Skeletal muscle cell (primary cell): ENCODE measurements at places on chromosomes 16 and 17.

DNA sequence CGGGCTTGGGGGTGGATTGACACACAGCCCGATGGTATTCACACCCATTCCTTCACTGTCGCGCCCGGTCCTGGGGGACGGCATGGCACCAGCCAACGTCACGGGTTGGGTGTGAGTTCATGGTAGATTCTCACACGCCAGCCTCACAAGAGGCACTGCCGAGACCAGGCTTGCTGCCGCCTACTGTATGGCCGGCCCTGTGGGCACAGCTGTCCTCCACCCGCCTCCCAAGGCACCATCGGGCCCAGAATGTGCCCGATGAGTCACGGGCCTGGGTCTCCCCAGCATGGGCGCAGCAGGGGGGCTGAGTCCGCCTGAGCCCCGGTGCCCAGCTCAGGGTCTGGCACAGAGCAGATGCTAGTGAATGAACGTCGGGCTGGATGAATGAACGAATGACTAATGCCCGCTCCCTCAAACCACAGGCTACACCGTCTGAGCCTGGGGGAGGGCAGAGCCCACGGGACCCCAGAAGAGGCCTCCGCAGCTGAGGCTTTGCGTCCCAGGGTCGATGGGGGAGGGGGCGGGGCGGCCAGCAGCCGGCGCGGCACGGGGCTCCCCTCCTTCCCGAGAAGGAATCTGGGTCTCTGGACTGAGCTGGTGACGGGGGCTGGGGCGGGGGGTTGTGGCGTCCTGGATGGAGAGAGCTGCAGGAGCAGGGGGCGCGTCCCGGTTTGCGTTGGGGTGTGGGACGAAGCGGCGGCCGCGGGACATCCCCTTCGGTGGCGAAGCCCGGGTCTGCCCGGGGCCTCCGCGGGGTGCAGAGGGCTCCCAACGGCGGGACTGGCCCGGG is 829 bp downstream of the PITPNM3 start:
- DNase-seq: no peak

GRCh38 chr17:10210151-10210574 is 11.8 kb upstream of the GAS7 start:
- peak; percentile 7 for DNase-seq

- DNase-seq: no peak
Measured at GRCh38 chr16:53614346-53614745, 89.3 kb downstream of the RPGRIP1L start.

DNA sequence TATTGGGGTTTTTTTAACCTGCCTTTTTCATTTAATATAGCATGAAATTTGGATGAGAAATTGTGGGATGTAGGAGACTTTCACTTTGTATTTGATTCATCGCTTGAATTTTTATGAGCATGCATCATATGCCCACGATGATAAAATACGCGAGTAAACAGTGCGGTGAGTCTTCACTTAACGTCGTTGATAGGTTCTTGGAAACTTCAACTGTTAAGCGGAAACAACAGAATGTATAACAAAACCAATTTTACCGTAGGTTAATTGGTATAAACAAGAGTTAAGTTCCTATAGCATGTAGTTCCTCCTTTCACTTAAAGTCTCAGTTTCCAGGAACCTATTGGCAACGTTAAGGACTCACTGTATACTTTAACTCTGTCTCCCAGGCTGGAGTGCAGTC is 28.7 kb downstream of the MMP15 start:
- no peak for DNase-seq

GRCh38 chr17:80919331-80920311 is 72.0 kb upstream of the CHMP6 start:
- DNase-seq: peak; percentile 19

DNA sequence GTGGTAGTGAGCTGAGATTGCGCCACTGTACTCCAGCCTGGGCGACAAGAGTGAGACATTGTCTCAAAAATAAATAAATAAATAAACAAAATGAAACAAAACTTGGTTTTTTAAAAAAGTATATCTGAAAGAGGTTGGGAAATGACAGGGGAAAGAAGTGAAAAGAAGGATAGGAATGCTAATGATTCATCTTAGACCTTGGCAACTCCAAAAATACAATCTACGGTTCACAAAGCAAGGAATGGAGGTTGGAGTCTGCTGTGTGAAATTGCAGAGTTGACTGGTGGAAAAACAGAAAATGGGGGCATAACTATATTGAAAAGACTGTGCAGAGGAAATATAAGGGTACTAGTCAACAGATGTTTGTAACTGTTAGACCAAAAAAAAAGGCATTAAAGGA is 40.0 kb upstream of the CD300E start:
- DNase-seq: no peak

DNA sequence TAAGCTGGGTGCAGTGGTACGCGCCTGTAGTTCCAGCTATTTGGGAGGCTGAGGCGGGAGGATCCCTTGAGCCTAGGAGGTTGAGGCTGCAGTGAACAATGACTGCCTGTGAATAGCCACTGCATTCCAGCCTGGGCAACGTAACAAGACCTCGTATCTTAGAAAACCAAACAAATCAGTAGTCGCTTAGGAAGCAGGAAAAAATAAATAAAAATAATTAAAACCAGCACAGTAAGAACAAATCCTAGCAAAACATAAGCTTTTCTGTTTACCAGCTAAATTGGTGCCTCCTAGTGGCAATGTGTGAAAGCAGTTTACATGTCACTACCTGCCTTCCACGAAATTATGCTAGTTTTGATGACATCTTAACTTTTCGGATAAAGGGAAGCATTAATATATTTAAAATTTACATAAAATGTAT is 1.3 kb downstream of the ARMC5 start:
- DNase-seq: no peak

DNA sequence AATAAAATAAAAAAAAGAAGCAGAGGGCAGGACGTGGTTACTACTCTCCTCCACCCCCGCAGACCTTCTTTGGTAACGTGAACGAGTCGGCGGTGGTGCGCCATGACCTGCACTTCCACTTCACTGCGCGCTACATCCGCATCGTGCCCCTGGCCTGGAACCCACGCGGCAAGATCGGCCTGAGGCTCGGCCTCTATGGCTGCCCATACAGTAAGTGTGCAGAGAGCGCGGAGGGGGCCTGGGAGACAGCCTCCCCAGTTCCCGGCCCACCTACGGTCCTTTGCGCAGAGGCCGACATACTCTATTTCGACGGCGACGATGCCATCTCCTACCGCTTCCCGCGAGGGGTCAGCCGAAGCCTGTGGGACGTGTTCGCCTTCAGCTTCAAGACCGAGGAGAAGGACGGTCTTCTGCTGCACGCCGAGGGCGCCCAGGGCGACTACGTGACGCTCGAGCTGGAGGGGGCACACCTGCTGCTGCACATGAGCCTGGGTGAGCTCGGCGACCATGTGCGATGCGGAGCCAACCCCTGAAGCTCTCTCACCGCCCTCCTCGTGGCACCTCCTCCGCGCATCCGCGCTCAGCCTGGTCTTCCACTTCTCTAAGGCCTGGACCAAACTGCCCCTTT is 2.7 kb downstream of the CNTNAP1 start:
- DNase-seq: no peak

DNA sequence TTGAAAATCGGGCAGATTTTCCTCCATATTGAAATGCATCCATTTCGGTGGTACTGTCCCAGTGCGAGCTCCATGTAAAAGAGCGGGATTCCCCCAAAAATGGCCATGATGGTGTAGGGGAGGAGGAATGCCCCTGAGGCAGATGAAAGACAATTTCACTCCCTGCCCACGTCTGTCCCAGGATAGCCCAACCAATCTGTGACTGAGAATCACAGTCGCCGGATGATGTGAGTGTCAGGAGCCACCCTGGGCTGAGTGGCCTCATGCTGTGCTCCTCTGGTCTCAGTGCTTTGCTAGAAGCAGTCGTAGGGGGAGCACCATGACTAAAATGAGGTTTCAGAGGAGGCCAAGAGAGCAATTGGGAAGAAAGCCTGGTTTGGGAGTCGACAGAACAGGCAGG is 16.7 kb downstream of the SLC6A4 start:
- no peak for DNase-seq

GRCh38 chr16:19138601-19139000 is 24.8 kb downstream of the ITPRIPL2 start:
- peak; percentile 64 for DNase-seq

DNA sequence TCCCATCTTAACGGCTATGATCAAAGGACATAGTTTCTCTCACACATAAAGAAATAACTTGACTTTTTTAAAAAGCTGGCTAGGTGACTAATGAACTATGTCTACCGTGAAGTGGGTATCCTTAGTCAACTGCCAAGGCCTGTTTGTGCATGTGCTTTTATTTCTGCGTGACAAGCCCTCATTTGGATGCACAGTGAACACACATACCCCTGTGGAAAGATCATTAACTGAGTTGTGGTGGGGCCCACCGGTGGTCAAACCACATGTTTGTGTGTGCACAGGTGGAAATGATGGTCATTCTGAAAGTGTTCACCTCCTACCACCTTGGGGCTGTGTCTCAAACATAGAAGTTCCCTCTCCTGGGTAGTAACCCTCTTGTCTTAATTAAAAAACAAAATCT is 256.1 kb upstream of the SALL1 start:
- no peak for DNase-seq

DNA sequence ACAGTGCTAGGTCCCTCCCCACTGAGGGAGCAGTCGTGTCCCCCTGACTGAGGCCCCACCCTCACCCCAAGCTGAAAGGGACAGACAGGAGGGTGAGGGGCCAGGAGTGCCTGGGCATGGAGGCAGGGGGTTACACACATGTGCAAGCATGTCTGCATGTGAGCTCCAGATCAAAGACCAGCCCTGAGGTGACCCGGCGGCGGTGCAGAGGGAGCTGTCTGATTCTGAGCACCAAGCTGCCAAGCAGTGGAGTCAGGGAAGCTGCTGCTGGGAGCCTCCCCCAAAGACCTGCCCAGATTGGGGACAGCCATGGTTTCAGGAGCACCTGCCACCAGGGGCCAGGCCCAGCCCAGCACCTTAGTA is 5.5 kb downstream of the DLX3 start:
- no peak for DNase-seq

- no peak for DNase-seq
Measured at GRCh38 chr16:59339871-59340270, 605.8 kb upstream of the GOT2 start.

DNA sequence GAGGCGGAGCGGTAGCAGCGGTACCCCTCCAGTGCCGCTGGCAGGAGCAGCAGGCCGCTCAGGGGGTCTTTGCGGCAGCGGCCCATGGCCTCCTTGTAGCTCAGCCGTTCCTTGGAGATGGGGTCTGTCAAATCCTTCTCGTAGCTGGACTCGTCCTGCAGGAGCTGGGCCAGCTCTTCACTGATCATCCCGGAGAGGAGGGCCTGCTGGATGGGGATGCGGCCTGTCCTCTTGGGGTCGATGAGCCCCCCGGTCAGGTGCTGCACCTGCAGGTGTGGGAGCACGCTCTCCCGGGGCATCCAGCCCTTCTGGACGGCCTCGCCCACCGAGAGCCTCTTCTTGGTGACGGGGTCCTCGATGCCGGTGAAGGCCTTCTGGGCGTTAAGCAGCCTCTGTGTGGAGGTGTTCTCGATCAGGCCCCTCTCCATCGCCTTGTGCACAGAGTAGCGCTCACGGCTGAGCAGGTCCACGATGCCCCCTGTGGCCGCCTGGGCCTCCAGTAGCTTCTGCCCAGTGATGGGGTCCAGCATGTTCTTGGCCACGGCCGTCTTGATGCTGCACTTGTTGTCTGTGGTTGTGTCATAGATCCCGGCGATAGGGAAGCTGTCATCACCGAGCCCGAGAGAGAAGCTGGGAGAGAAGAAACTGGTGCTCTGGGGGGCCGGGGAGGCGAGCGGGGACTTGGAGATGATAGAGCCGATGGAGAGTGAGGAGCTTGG is 6.6 kb downstream of the CDK3 start:
- DNase-seq: no peak

- DNase-seq: peak; percentile 75
Measured at GRCh38 chr17:6753006-6753445, 2.8 kb upstream of the XAF1 start.

DNA sequence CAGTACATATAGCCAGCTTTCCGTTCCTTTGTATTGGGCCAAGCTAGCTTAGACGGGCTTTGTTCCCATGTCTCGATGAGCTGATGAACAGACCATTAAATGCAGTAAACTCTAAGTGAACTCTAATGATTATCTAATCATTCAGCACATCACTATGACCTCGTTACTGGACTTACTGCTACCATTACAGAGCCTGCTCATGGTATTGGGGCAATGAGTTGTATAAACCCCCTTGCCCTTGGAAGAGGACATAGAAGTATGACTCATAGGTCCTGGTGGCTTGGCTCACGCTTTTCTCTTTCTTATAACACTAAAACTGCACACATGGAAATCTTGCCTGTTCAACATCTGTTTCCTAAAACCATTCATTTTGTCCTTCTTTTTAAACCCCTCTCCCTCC is 93.6 kb upstream of the DYNLRB2 start:
- DNase-seq: no peak

DNA sequence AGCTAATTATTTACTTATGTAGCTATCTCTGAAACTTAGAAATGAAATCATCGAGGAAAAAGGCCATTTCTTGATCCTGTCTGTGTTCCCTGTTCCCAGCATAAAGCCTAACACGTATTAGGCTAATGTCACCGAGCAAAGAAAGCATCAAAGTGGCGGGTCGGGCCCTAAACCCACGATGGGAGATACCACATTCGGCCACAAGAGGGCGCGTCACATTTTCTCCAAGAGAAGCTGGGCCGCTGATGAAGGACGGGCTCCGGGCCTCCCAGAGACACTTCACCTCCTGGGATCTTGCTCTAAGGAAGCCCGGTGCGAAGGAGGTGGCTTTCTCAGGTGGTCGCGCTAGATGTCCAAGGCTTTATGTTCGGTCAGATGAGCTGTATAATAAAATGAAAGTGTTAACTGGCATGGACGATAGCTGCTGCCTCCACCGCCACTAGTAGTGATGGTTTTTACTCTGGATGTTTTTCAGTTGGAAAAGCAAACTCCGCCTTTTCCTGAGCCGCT is 853 bp upstream of the PDK2 start:
- DNase-seq: peak; percentile 39

GRCh38 chr17:81197831-81198490 is 24.8 kb downstream of the CEP131 start:
- no peak for DNase-seq

GRCh38 chr17:3004150-3004801 is 59.1 kb downstream of the OR1D5 start:
- peak; percentile 97 for DNase-seq
